Stomach (tissue), 19 donors: ENCODE measurements at places on chromosomes 6 and 20. TPM values are rescaled to one million over a fixed set of nuclear protein-coding genes. Genes with fewer than 3 reads are reported as not detected.

DNA sequence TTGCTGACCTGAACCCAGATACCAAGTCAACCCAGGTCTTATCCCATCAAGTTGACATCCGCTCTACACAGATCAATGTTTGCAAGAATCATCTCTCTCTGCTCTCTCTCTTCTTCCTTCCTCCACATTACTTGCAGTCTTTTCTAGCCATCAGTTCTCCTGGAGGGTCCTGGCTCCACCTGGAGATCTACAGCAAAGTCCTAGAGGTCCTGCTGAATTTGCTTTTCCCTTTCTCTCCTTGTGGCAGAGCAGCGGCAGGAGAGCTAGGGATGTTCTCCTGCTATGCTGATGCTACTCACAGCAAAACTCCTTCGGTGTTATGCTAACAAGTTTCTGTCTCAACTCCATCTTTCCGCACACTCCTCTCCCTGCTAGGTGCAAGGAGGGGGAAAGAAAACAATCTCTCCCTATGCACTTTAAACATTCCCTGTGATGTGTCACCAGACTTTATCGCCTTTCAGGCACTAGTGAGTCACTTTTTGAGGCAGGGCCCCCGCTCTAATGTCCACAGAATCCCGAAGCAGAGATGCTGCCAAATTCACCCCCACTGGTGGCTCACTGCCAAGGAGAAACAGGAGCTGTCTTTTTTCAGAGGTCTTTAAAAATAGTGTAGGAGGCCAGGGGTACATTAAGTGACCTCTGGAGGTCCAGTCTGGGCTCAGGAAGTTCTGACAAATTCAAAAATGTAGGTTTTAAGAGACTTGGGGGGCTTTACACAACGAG, 62.6 kb downstream of the FAM50B start:
- no peaks in the 10 kb centered on the region for H3K27me3 ChIP-seq
- peaks cover 57% of the 10 kb centered on the region for H3K4me1 ChIP-seq
- H3K36me3 ChIP-seq = no peaks in the 10 kb centered on the region

DNA sequence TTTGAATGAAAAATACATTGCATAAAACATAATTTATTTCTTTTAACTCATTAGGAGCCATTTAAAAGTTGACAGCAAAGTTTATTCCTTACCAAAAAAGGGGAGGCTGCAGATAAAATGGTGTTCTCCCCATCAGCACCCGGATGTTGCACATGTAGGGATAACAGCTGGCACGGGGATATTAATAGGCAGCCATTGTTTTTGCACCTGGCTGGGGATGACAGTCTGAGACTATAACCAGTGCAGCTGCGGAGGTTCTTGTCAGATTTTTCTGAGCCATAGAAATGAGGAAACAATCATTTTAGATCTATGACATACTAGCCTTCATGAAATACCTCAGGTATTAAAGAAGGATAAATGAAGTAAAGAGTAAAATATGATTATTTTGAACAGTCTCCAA, 20.1 kb upstream of the HECA start:
- no peaks in the 10 kb centered on the region for H3K27me3 ChIP-seq
- H3K27ac ChIP-seq = no peak overlapping the region
- no peaks in the 10 kb centered on the region for H3K4me1 ChIP-seq
- DNase-seq = no peak
- H3K36me3 ChIP-seq = no peaks in the 10 kb centered on the region
- no peak overlapping the region for H3K4me3 ChIP-seq

DNA sequence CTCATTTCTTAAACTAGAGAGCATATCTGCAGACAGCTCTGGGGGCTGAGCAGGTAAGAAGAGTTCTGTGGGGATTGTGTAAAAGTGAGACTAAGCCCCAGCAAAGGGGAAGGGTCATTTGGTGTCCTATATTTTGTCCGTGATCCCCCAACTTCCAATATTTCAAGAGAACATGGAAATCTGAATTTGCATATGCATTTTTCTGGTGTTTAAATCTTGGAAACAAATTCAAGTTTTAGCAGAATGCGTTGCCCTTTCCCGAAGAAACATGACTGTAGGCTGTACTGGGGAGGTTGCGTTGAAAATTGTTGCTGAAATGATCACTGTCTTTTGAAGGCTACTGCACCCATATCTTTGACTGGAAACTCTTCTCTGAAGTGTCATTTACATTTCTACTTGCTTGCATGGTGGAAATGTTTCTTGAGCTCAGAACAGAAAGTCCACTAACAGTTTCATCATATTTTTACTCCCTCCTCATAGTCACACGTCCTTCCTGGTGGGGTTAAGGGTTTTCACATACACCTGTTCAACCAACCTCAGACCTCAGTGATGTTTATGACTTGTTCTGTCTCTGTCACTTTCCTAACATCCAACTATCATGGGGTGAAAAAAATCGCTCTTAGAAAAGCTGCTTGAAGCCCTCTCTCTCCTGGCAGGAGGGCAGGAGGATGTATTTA, 140.3 kb downstream of the BCAS1 start:
- no peak overlapping the region for H3K4me3 ChIP-seq
- no peaks in the 10 kb centered on the region for H3K36me3 ChIP-seq
- H3K4me1 ChIP-seq = peaks cover 24% of the 10 kb centered on the region
- no peak for DNase-seq

GRCh38 chr6:112485120-112485826, 138.1 kb downstream of the RFPL4B start:
- H3K4me3 ChIP-seq = no peak overlapping the region
- DNase-seq = no peak
- H3K27ac ChIP-seq = no peak overlapping the region
- H3K36me3 ChIP-seq = no peaks in the 10 kb centered on the region
- no peaks in the 10 kb centered on the region for H3K4me1 ChIP-seq
- no peaks in the 10 kb centered on the region for H3K27me3 ChIP-seq

DNA sequence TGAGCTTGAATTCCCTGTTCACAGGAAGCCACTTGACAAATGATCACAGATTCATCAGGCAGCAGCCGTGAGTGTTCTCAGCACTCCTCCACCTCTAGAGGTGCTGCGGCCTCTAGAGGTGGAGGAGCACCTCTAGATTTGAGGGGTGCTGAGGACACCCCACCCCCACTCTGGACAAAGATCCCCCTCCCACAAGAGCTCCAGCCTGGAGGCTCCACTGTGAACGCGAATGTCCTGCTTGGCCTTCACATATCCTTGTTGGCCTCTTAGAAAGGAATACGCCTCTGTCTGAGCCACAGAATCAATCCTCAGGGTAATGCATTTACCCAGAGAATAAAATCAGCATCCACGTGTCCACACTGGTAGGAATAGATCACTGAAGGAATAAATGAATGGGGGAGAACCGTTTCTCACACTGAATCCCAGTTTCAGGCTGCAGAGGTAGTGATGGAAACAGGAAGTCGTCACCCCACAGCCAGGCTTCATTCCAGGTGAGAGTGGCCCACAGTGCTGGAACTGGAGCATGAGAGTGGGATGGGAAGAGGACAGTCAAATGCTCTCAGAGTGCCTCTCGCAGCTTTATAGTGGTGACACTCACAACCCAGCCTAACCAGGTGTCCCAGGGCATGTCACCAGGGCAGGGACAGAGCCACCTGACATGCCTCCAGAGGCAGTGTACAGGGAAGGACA, 16.6 kb downstream of the NPEPL1 start:
- H3K4me1 ChIP-seq = no peaks in the 10 kb centered on the region
- H3K27ac ChIP-seq = no peak overlapping the region
- H3K4me3 ChIP-seq = no peak overlapping the region
- DNase-seq = peak; percentile 19

The PROCR gene
- 31.2 TPM for polyA plus RNA-seq
